Activated T-cell treated with anti-CD3 and anti-CD28 coated beads for 24 hours (primary cell): ENCODE measurements at places on chromosomes 2 and 18.

DNA sequence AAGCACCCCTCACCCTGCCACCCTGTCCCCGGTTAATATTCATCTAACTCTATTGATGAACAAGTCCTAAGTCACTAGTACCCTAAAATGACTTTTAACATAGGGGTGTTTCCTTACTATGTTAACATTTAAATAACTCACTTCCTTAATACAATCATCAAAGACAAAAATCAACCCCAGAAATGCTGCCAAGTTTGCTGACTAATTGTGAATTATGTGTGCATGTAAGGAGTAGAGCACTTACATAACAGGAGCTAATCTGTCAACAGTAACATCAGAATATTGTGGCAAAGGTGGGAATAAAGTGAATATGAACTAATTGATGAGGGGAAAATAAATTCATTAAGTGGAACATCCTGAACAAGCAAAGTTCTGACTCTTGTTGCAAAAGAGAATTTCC lies 81.4 kb upstream of the ERBB4 start:
- no peak for DNase-seq

DNA sequence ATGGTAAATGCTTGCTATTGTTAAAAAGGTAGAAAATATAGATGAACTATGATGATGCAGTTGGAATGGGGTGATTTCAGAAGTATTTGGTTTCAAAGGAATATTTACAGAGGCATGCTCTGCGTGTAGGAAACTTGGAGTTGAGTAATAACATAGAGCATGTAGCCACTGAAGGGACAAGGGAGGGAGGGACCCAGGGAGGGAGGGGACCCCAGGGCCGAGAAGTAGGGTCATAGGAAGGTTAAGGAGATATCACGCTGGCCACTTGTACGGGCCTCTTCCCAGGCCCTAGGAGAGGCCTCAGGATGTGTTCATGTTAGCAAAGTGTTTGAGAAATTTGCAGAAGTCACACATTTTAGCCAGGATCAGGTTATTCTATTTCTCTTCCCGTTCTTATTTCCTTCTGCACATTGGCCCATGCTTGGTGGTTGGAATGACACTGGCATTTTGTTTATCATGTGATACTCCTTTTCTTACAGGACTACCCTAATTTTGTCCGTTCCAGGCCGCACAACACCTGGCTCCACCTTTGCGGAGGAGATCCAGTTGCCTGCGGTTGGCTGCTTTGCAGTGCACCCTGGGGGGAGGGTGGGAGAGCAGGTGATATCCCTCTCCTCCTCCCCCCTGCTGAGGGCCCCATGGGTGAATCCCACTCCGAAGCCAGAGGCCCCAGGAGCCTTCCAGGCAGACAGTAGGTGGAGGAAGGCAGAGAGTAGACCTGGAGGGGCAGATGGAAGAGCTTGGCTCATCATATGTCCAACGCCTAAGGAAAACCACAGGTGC lies 16.9 kb upstream of the ACKR3 start:
- no peak for DNase-seq

- DNase-seq = no peak
These were observed 84.3 kb downstream of the MCFD2 start for GRCh38 chr2:46831051-46831868.

- no peak for DNase-seq
These were observed 99.5 kb upstream of the APCDD1 start for GRCh38 chr18:10354890-10355289.

- DNase-seq = no peak
These were observed 21.5 kb upstream of the GMCL1 start for GRCh38 chr2:69807821-69808540.

DNA sequence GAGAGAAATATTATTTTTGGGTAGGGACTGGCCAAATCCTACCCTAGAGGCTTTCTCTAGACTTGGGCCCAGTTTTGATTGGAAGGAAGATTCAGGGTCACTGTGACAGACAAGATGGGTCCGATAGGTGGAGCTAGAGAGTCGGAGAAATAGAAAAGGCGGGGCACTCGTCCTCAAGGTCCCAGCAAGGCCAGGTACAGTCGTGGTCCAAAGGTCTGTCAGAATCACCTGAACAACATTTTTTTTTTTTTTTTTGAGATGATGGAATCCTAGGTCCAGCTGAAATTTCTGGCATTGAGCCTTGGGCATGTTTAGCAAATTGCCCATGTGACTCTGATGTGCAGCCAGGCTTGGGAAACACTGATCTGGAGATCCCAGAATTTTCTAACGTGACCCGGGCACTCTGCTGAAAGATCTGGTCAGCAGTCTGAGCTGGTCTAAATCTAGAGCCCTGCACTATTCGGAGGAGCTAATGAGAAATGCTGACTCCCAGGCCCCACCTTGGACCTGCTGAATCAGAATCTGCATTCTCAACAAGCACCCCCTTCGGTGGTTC lies 23.0 kb upstream of the NTSR2 start:
- DNase-seq = peak; percentile 54

DNA sequence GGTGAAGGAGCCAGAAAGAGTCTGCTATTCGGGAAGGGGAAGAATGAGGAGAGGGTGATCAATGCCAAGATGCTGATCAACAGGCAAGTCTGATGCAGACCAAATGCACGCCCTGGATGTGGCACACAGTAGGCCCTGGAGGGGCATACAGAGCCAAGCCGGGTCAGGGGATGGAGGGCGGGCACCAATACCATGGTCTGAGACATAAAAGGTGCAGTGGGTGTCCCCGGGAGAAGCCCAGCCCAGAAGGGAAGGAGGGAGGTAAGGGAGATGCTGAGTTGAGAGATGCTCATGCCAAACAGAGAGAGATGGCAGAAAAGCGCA lies 66.6 kb upstream of the ID2 start:
- no peak for DNase-seq

- DNase-seq = no peak
These were observed 53.9 kb downstream of the REEP1 start for GRCh38 chr2:86283411-86284030.

GRCh38 chr2:17541531-17541950 lies 1.0 kb downstream of the VSNL1 start:
- no peak for DNase-seq

DNA sequence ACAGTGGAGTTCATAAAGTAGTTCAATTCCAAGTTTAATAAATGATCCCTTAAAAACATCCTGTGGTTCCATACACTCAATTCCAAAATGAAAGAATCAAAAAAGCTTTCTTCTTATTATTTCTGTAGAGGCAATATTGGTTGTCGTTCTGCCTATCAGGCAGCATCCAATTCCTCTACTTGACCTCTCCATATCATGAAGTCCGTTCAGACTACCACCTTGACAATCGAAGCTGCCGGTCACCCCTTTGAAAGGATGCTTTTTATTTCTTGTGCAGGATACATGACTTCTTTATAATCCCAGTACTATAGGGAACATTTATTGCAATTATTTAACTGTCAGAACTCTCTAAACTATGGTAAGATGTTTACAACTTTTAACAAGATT lies 3.3 kb upstream of the KCTD1 start:
- DNase-seq = no peak

DNA sequence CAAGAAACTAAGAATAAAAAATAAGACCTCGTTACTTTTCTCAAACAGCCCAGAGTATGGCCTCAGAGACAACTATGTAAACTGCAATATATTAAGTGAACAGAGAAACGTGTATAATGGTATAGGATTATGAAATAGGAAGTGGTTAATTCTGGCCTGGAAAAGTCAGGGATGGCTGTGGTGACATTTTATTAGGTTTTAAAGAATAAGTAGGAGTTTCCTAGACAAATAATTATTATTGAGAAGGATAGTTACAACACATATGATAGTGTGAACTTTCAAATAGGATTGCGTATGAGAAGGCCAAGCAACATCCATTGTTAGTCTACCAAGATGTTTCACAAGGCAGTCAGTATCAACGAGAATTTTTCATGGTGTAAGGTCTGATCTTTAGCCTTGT lies 244.1 kb downstream of the LPIN1 start:
- no peak for DNase-seq

DNA sequence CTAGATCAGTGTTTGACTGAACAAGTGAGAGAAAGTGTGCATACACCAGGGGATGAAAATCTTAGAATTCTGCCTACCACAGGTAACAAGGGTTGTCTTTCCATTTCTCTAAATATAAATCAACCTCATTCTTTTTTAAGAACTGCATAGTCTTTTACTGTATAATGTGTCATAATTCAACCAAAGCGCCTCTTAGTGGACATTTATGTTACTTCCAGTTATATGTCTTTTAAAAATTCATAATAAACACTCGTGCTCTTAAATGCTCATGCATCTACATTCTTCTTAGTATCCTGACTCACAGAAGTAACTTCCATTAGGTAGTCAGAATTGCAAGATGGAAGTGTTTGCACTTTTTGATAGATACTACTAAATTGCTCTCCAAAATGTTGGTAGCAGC lies 76.2 kb downstream of the CHRNA1 start:
- DNase-seq = no peak

- no peak for DNase-seq
These were observed 36.6 kb upstream of the PRLH start for GRCh38 chr2:237529452-237530402.

GRCh38 chr2:86344404-86344803 lies 7.0 kb upstream of the REEP1 start:
- DNase-seq = no peak

GRCh38 chr18:68840554-68841263 lies 42.8 kb downstream of the CCDC102B start:
- DNase-seq = no peak

DNA sequence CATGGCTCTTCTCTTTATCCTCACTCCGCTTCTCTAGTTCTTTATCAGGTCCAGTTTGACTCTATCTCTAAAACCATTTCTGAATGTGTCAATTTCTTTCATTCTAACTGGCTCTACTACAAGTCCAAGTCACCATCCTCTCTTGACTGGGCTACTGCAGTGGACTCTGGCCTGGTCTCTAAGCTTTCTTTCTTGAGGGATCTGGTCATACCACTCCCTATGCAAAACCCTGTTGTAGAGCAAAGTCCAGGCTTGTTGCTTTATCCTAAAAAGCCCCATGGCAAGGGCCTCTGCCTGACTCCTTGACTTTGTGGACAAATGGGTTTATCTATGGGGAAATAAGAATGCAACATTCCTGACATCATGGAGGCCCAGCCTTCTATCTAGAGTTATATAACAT lies 87.1 kb downstream of the BCL2L11 start:
- DNase-seq = no peak

DNA sequence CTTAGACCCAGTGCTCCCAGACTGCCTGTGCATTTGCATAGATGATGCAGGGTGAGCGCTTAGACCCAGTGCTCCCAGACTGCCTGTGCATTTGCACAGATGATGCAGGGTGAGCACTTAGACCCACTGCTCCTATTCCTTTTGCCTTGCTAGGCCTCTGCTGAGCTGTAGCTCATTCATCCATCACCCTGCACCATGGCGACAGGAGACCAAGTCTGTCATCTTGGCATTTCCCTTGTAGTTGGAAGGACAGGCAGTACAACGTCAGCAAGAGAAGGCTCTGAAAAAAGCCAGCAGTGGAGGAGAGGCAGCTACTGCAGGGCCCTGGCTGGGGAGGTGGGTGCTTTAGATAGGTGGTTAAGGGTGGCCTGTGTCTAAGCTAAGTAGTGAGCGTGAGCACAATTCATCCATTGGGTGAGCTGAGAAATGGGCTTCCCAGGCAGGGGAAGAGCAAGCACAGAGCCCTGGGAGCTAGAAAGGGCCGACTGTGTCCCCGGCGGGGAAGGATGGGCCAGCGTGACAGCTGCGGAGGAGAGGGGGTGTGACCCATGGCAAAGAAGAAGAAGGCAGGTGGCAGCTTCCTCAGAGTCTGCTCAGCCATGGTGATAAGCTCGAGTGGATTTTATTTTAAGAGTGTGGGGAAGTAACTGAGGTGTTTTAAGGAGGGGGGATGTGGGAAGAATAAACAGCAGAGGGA lies 108.8 kb downstream of the LPIN1 start:
- DNase-seq = no peak

DNA sequence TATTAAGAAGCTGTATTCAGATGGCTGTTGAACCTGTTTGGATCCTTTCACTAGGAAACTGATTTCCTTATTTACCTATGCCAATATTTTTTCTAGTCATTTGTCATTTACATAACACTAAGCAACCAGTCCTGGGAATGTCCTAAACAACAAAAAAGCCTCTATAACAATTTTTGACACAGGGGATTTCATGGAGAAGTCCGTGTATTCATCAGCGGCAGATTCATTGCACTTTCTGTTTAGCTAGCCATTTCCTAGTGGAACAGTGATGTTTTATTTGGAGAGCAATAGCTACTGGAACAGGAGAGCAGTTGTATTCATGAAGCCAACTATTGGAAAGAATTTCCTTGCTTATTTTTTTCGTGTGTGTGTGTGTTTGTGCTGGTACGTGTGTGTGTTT lies 604.3 kb upstream of the POU3F3 start:
- no peak for DNase-seq

GRCh38 chr2:10303181-10303693 lies 533 bp downstream of the HPCAL1 start:
- no peak for DNase-seq

DNA sequence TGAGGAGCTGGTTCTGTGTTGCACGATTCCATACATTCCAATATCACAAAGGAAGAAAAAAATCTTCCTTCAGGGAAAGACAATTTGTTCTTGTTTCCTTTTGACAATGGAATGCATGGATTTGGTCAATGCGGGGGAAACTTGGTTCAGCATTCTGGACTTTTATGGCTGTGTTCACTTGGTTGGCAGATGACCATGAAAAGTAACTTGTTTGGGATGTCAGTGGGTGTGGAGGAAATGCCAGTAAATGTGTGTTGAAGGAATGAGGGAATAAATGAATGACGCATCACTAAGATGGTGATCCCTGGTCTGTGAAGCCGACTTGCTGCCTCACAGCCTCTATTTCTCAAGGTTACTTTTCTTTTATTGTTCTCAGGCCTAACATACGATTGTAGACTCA lies 53.7 kb downstream of the THUMPD2 start:
- no peak for DNase-seq

GRCh38 chr2:67840460-67841068 lies 222.2 kb downstream of the C1D start:
- no peak for DNase-seq

DNA sequence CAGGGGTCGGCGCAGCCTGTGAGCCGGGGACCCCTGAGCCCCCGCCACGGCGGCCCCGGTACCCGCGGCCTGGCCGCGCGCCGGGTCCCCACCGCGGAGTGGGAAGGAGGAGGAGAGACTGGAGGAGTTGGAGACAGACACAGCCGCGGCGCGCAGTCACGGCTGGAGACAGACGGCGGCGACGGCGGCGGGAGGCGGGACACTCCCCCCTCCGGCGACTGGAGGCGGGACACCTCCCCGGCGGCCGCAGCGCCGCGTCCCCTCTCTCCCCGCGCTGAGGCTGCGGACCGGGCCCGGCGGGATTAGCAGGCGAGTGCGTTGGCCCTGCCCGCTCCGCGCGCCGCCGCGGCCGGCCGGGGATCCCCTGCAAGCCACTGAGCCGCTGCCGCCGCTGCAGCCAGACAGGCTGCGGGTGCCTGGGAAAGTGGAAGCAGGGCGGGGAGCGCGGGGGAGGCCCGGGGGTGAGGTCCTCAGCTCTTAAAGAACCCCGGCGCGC lies 1.0 kb upstream of the LDLRAD4 start:
- no peak for DNase-seq

- DNase-seq = no peak
These were observed 220.6 kb upstream of the LRRTM1 start for GRCh38 chr2:80525152-80525551.

- no peak for DNase-seq
These were observed 156.1 kb upstream of the HNRNPA3 start for GRCh38 chr2:177056481-177056929.

GRCh38 chr2:104932243-104932642 lies 78.3 kb downstream of the POU3F3 start:
- no peak for DNase-seq

GRCh38 chr2:218334531-218334930 lies 22.1 kb upstream of the CATIP start:
- no peak for DNase-seq

- DNase-seq = no peak
These were observed 111.6 kb downstream of the FAM210A start for GRCh38 chr18:13614641-13615288.
